Activated CD4-positive, CD25-positive, alpha-beta regulatory T cell (primary cell): ENCODE measurements at places on chromosomes 1 and 21.

DNA sequence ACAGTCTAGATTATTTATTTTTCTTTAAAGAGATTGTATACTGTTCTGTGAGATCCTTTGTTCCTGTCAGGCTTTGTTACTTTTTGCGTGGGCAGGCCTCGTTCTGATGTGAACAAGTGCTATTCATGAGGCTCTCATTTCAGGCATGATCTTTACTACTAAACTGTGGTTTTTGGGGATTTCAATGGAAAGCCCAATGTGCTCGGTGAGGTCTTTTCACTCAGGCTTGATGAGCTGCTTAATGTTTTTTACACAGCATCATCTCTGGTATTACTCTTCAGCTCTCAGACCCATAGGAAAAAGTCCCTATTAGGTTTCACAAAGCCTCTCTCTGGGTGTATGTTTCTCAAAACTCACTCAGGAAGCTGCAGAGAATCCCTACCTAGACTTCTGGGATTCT is 419.4 kb downstream of the GPATCH2 start:
- DNase-seq, result no peak

DNA sequence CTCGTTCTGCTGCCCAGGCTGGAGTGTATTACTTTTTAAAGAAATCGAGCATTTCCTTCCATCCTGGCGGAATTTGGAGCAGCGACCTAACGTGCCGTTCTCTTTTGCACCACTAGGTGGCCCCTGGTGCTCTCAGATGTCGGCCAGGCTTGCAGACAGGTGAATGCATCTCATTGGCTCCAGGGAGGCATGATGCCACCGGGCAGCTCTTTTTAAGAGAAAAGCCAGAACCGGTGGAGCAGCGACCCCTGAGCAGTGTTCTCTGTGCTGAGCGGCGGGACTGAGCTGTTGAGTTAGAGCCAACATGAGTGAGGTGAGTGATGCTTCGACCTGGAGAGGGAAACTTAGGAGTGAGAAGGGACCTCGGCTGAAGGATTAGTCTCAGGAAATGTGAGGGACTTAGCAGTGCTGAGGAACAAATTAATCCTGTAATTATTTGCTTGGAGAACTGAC is at the start of gene PCP4:
Gene PCP4, plus strand, starts transcription at position 241 of the 453 bp plus-strand sequence. Its CDS starts 64 bp downstream, at position 305.
- DNase-seq, result no peak

GRCh38 chr21:34182436-34182835 is 109.1 kb downstream of the MRPS6 start:
- no peak for DNase-seq

DNA sequence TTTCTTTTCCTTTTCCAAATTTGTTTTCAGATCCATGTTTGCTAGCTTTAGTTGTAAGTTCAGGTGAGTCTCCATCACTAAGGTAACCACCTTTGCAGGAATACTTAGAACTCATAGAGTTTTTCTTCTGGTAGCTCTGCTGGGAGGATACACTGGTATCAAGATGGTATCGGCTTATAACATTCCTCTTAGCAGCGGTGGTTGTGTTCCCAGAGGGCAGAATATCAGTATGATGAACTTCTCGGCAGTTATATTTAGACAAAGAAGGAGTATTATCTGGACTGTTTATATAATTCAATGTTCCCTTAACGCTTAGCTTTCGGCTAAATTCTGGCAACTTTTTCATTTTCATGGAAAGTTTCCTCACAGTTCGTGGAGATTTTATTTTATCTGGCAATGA is 18.1 kb downstream of the SYDE2 start:
- no peak for DNase-seq

GRCh38 chr1:89436856-89437255 is 73.0 kb downstream of the GBP6 start:
- no peak for DNase-seq

GRCh38 chr1:6898974-6899539 is 113.8 kb downstream of the CAMTA1 start:
- no peak for DNase-seq

DNA sequence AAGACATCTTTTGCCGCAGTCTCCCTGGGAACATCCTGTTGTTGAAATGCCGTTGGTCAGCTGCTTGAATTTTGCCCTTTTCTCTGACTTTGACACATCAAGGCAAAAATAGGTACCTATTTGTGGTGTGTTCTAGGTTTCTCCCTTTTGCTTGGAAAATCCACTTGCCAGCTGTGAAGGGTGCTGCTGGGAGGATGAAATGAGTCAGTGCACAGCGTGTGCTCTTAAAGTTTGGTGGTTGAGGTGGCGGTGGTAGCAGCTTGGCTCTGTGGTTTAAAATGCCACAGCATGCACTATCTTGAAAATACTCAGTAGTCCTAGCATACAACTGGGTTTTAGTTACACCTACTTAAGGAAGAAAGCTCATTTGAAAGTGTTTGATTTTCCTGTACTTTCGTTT is 183.8 kb downstream of the DHRS3 start:
- DNase-seq, result no peak

DNA sequence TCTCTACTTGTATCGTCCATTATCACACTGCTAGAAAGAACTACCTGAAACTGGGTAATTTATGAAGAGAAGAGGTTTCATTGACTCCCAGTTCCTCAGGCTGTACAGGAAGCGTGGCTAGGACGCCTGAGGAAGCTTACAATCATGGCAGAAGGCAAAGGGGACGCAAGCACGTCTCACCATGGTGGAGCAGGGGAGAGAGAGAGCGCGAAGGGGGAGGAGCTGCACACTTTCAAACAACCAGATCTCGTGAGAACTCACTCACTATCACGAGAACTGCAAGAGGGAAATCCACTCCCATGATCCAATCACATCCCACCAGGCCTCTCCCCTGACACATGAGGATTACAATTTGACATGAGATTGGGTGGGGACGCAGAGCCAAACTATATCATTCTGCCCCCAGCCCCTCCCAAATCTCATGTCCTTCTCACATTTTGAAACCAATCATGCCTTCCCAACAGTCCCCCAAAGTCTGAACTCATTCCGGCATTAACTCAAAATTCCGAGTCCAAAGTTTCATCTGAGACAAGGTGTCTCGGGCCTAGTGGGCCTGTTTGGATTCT is 8.0 kb downstream of the MMEL1 start:
- DNase-seq, result no peak

DNA sequence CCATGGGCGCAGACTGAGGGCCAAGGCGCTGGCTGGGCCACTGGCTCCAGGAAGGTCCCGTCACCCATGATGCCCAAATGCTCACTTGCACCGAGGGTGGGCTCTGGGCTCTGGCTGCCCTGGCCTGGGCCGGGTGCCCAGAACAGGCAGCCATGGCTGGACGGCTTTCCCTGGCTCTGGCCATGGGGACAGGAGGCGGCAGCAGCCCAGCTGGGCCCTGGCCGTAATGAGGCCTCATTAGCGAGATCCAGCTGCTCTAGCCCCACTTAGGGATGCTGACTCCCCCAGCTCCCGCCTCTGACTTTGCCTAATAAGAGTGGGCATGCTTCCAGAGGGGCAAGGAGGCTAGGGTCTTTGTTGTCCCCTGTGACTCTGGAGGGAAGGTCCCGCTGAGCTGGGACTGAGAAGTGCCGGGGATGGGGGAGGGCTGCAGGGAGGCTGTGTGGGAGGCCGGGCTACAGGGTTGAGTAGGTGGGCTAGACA is 11.8 kb downstream of the SLC6A9 start:
- no peak for DNase-seq

GRCh38 chr1:89907727-89908212 is 86.9 kb downstream of the LRRC8D start:
- no peak for DNase-seq

- DNase-seq, result no peak
Measured at GRCh38 chr1:163970699-163971098, 588.3 kb upstream of the PBX1 start.

- no peak for DNase-seq
Measured at GRCh38 chr21:31556662-31557061, 102.8 kb upstream of the SOD1 start.

DNA sequence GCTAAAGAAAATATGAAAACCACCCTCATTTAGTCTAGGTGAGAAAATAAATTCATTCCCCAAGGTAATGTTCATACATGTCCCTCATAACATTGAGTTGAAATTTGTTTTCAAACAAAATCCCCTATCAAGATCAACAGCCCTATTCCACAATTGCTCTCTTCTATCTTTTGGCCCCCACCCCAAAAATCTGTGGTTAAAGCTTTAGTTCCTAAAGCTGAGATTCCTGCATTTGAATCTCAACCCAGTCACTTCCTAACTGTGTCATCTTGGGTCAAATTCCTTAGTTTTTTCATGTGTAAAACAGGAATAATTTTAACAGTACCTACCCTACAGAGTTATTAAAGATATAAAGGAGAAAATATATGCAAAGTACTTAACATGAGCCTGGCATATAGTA is 22.0 kb downstream of the KIAA0319L start:
- DNase-seq, result no peak

DNA sequence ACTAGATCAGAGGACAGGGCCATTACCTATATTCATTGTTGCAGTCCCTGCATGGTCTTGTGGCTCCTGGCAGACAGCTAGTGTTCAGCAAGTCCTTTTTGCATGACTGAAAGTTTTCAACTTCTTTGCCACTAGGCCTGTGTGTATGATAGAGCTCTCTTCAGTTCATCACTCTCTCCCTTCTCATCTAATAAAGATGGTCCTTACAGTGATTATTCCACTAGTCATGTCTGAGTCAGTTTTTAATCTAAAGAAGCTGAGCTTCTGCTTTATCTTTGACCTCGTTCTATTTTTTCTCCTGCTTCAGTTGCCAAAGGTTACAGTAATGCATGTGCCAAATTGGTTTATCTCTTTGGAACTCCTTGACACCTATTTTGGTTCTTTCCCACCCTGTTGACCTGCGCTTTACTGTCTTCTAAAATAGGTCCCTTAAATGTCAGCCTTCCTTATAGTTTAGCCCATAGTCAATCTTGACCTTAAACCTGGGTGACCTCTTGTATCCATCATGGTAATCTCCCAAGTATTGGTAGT is 6.4 kb downstream of the CXADR start:
- no peak for DNase-seq

GRCh38 chr1:164613176-164613575 is 54.2 kb downstream of the PBX1 start:
- DNase-seq, result no peak

DNA sequence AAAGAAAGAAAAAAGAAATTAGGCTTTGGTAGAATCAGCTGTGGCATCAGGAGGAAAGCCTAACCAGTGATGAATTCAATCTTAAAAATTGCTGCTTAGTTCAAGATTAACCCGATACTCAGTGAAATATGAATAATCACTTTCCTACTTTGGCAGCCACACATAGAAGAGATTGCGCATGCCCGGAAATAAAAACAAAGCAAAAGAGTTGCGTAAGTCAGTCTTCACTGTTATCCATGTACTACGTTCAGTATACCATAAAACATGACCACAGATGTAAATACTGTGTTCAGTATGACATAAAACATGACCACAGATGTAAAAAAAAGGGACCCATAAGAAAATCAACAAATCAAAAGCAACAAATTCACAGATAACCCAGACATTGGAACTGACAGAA is 19.2 kb downstream of the CD1D start:
- no peak for DNase-seq

DNA sequence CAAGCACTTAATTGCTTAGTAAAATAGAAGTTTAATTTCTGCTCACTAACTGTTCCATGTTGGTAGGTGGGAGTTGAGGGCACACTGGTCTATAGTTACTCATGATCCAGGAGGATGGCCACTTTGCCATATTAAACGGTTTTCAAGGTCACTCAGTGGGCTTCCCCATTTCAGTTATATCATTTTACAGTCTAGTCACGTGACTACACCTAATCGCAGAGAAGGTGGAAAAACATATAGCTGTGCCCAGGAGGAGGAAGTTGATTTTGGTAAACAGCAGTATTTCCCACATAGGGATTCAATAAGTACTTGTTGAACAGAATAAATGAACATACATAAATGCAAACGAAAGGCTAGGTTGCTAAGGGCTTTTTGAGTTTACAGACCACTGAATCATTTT is 541.1 kb upstream of the CAMK1G start:
- no peak for DNase-seq

GRCh38 chr1:71228241-71228640 is 147.4 kb upstream of the ZRANB2 start:
- no peak for DNase-seq

DNA sequence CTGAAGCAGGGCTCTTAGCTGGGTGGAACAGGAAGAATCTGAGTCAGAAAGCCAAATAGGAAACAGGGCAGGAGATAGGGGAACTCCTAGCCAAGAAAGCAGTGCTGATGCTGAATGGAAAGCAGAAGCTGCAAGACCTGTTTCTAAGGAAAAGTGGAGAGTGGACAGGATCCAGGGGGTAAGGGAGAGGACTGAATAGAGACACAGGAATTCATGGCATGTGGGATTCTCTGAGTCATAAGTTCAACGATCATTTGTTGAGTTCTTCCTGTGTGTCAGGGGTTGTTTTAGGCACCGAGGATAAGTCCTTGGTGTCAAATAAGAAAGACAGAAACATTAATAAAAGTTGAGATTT is 153.8 kb upstream of the FGGY start:
- no peak for DNase-seq

GRCh38 chr21:46077674-46078101 is 20.2 kb upstream of the COL6A2 start:
- no peak for DNase-seq

DNA sequence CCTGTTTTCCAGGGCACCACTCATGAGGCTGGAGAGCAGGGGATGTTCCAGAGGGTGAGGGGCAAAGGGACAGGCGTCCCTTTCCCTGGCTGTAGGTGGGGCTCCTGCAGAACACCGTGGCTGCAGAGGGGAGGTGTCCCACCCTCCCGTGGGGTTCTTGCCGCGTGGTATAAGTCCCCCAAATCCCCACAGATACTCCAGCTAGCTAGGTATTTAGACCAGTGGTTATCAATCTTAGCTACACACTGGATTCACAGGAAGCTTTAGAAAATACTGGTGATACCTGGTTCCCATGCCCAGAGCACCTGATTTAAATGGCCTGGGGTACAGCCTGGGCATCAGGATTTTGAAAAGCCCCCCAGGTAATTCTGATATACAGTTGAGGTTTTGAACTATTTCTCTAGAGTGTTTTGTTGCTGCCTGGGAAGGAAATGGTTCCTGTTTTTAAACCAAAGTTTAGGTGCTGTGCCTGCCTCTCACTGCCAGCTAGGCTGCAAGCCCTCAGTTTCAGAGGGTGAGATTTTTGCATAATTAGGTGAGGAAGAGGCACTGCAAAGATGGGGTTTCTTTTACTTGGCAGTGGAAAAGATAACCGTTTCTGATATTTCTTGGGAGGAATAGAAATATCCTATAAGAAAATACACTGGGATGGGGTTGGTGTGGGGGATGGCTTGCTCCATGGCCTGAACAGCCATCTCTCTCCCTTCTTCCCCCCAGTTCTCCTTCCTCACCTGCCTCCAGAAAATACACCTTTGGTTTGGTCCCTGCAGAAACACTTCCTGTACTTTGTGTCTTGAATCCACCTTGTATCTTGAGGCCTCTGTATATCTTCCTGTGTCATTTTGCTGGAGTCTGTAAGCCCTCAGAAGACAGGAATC is 51.7 kb downstream of the RASSF5 start:
- no peak for DNase-seq

- no peak for DNase-seq
Measured at GRCh38 chr1:151716771-151717631, at the start of gene CELF3. Gene CELF3 (minus strand): TSS chr1:151716803. CDS start chr1:151716020, 783 bp downstream.

DNA sequence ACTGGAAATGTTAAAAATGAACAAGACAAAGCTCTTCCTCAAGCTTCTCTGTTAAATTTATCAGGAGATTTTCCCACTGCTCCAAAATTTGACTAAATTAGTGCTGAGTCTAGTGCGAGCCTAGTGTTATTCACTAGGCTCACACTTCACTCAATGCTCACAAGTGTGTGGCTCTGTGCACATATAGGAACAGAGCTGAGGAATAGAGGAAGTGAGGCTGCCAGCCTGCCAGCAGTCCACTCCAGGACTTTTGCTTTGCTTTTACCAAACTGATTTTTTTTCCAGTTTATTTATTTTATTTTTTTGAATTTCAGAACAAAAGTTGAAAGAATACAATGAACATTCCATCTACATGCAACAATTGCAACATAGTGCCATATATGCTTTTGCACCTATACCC is 87.2 kb downstream of the VAV3 start:
- no peak for DNase-seq
